ENCODE measurements at places on chromosomes 5 and 9. TPM values are rescaled to one million over a fixed set of nuclear protein-coding genes. Genes with fewer than 3 reads are reported as not detected.

DAB2 gene
- 101 TPM for total RNA-seq

RNF183 gene
- total RNA-seq: 3.1 TPM

DNAH5 gene
- 3.2 TPM for total RNA-seq

IL5 gene
- total RNA-seq: not detected

BARHL1 gene
- total RNA-seq: not detected

CKS2 gene
- total RNA-seq: 33.2 TPM

Measured in metanephros (tissue), 2 donors.